ENCODE measurements at places on chromosomes 6 and 20.

GRCh38 chr20:3580412-3580811, 82.8 kb downstream of the GFRA4 start:
- no peak for DNase-seq

DNA sequence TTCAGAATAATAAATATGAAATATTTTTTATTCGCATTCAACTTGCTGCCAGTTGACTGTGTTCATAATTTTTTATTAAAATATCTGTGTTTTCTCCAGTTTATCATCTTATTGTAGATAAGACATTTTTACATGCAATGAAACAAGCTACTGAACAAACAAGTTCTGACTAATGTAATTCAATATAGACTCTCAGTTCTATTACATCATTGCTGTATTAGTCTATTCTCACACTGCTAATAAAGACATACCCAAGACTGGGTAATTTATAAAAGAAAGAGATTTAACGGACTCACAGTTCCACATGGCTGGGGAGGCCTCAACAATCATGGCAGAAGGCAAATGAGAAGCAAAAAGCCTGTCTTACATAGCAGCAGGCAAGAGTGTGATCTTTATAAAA, 1357.7 kb upstream of the CITED2 start:
- no peak for DNase-seq

DNA sequence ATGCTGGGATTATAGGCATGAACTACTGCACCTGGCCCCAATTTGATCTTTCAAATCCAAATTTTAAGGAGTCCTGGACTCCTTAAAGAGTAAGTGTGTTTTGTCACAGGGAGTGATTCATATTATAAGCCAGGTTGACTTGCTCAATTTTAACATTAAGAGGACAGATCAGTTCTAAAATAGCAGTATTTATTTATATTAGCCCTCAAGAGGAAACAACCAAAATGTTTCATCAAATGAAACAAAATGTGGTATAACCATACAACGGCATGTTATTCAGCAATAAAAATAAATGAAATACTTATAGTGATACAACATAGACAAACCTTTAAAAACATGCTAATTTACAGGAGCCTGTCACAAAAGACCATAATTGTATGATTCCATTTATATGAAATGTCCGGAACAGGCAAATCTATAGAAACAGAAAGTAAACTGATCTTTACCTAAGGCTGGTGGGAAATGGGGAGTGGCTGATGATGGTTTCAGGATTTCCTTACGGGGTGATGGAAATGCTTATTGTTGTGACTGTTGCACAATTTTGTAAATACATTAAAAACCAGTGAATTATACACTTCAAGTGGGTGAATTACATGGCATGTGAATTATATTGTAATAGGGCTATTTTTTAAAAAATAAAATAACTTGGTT, 637.4 kb downstream of the MMUT start:
- DNase-seq, result no peak

DNA sequence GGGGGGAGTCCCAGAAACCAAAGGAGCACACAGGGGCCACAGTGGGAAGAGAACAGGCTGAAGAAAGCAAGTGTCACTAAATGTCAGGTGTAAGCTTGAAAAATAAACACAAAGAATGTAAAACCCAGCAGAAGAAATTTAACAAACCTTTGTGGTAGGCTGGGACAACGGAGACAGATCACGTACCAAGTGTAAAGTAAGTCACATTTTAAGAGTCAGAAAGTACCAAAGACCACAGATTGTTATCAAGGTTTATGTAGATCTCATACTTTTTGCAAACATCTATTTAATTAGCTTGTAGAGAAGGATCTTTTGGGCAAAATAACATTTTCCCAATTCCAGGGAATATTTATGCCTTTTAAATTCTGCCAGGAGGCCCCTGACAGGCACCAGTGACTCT, 1.6 kb downstream of the CLIC5 start:
- no peak for DNase-seq

GRCh38 chr20:10522328-10522727, 87.2 kb downstream of the SLX4IP start:
- DNase-seq, result no peak

GRCh38 chr6:56243518-56244070, 3.8 kb downstream of the COL21A1 start:
- no peak for DNase-seq

- no peak for DNase-seq
These were observed 368.5 kb upstream of the EPHA7 start for GRCh38 chr6:93787841-93788240.

- DNase-seq, result no peak
These were observed 255.5 kb downstream of the TAF4 start for GRCh38 chr20:61810066-61810737.

DNA sequence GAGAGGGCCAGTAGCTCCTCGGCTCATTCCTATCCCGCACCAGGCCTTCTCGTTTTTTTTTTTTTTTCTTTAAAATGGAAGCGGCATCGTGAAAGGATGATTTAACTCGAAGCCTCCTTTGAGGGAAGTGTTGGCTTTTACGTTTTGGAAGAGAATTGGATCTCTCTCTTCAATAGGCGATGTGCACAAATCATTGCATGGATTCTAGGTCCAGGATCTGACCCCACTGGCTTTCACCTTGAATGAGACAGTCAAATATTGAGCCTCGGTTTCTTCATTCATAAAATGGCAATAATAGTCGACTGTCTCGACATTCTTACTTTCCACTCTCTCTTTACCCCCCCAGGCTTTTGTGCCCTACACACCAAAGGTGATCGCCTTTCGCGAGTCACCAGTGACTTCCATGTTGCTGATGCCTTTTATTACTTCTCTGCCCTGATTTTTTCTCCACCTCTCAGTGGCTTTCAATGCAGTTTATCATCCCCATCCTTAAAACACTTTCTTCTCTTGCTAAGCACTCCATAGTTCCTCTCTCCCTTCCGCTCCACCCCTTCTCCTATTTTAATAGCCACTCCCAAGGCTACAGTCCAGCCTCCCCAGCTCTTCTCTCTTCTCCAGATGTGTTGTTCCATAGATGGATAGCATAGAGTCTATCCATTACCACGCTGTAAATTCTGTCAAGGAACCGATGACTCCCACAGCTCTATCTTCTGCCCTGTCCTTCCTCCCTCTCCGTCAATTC, 473 bp upstream of the DTNBP1 start:
- DNase-seq, result no peak

- DNase-seq, result peak; percentile 11
These were observed 178.8 kb upstream of the SNX9 start for GRCh38 chr6:157644043-157644810.

- DNase-seq, result no peak
These were observed 13.6 kb downstream of the BNIP5 start for GRCh38 chr6:36323062-36323461.

- no peak for DNase-seq
These were observed 78.7 kb upstream of the IFNGR1 start for GRCh38 chr6:137297887-137298286.

- DNase-seq, result no peak
These were observed 4.7 kb downstream of the EHMT2 start for GRCh38 chr6:31892821-31893220.

- DNase-seq, result no peak
These were observed 6.3 kb upstream of the SIRPA start for GRCh38 chr20:1888796-1889463.

GRCh38 chr6:107712665-107713551, 111.2 kb downstream of the SCML4 start:
- DNase-seq, result peak; percentile 43

- DNase-seq, result no peak
These were observed 14.2 kb upstream of the SLPI start for GRCh38 chr20:45268531-45268930.

DNA sequence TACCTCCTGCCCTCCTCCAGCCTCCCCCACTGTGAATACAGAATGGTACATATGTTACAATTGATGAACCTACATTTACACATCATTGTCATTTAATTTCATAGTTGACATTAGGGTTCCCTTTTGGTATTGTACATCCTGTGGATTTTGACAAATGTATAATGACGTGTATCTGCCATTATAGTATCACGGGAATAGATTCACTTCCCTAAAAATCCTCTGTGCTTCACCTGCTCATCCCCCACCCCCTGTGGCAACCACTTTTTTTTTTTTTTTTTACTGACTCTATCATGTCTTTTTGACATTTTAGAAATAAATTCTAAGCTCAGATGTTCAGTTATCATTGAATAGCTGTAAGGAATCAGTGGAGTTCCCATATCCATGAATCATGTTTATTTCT, 30.4 kb downstream of the HECA start:
- no peak for DNase-seq

DNA sequence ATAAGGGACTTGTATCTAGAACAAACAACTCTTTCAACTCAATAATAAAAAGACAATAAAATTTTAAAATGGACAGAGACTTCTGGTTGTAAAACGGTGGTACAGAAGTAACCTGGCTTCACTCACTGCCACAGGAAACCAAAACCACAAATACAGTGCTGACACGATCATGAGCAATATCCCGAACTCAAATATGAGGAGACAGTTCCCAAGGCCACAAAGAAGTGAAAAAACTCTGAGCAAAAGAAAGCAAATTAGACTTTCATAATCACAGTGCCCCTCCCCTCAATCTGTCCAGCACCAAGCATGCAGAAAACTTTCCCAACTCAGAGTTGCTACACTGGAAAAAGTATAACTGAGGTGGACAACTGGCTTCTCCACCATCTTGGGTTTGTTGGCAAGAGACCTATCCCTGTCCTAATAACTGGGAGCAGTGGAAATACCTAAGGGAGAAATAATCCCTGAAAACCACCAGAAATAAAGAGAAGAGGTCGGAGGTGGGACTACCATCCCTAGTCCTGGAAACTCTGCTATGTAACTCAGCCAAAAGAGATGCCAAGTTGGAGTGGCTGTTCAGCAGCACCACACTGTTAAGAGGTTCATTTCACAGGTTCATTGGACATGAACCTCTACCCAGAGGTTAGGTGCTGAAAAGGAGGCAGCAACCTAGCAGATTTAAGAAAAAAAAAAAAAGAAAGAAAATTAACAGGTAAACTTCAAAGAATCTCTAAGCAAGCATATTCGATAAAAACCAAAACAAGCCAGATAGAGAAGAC, 55.5 kb downstream of the REV3L start:
- no peak for DNase-seq

- no peak for DNase-seq
These were observed 39.2 kb downstream of the CCN2 start for GRCh38 chr6:131911951-131912350.

DNA sequence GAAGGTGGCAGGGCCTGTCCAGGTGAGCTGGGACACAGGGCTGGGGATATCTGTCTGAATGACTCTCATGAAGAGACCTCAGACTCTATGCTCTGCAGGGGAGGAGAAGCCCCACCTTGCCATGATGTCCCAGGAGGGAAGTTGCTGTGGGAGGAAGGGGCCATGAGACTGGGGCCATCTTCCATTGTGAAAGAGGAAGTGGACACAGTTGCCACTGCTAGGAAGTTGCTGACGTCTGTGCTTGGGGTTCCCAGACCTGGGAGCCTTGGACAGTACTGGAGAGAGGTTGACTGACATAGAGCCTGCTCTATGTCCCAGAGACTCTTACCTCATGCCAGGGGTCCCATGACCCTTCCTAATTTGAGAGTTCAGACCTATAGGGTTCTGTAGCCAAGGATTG, 24.5 kb downstream of the SIRPB1 start:
- DNase-seq, result no peak

- no peak for DNase-seq
These were observed 5.4 kb downstream of the ADA start for GRCh38 chr20:44646023-44646640.

DNA sequence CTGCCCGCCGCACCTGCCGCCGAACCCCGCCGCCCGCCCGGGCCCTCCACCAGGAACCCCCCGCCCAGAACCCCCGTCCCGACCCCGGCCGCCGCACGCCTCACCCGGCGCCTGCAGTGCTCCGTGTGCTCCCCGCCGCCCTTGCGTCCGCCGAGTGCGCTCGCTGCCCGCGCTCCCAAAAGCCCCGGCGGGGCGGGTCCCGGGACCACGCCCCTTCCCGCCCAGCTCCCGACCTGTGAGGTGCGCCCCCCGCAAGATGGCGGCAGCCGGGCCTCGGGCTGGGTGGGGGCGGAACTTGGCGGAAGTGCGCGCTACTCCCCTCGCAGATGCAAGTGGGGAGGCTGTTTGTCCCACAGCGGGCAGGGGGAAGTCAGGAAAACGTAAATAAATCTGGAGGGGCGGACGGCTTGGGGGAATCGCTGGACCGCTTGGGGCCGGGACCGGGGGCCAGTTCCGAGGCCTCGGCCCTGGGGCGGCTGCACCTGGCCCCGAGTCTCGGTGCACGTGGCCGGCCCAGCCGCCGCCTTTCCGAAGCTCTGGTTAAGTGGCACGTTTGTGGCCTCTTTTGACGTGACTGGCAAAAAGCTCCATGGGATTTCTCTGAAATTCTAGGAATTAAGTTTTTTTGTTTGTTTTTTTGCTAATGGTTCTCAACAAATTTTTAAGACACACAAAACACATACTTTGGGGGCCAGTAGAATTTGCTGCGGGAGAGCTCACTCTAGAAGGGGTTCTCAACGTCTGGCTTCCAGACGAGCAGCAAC, at the start of gene EZR:
Gene EZR, minus strand, starts transcription at position 156 of the 764 bp plus-strand sequence. CDS start 1,275 bp downstream, outside the sequence.
- peak; percentile 80 for DNase-seq

DNA sequence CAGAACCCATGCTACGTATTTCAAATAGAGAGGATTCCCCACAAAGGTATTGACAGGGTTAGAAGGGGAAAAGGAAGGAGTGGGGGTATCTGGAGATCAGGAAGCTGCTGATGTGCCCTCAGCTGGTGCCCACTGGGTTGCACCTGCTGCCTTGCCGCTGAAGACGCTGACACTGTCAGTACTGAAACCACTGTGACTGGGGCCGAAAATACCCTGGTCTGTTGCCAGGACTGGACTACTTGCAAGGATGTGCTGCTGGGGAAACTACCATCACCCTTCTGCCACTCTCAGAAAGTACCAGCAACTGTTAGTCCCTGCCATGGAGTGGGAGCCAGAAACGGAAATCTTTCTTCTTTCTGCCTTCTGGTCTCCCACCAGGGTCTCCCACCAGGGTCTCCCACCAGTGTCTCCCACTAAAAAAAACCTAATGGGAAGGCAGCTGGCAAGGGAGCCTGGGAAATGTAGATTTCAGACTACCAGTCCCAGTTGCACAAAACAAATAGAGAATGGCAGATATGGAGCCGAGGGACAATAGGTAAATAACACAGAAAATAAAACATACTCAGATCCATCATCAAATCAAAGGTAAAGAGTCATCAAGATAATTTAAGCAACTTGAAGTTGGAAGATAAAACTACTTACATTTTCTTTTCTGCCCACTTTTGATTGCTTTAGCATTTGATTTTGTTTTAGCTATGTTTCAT, 204.8 kb downstream of the TPBG start:
- no peak for DNase-seq

GRCh38 chr6:78999737-79000136, 78.3 kb downstream of the PHIP start:
- DNase-seq, result no peak

DNA sequence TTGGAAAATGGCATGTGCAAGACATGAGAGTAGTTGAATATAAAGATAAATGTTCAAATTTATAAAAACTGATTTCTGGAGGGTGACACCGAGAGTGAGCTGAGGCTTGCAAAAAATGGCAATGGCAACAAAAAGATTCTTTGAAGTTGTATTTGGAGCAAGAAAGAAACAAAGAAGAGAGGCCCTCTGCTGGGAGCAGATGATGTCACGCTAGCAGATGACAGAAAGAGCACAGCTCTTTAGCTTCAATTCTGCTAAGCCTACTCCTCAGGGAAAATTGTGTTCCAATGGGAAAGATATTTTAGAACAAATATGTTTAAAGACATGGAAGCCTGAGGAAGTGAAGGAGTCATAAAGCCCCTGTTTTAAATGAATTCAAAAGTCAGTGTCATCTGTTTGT, 125.3 kb upstream of the NOX3 start:
- DNase-seq, result no peak

- no peak for DNase-seq
These were observed 41.8 kb downstream of the KCNS1 start for GRCh38 chr20:45059022-45059728.
